NCI-H82 (cell line): ENCODE measurements at places on chromosomes 7 and 10.

DNA sequence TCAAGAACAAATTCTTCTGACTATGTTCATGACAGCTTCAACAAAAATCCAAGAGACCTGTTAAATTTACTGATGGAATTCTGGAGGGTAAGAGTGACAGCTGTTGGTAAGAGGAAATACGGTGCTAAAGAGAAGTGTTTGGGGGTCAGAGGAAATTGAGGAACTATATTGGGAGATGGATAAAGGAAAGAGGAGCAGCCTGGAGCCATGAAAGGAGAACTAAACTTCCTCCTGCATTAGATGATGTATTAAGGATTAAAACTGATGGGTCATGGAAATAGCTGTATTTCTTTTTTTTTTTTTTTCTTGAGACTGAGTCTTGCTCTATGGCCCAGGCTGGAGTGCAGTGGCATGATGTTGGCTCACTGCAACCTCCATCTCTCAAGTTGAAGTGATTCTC is 95.3 kb downstream of the HERPUD2 start:
- no peak for DNase-seq

DNA sequence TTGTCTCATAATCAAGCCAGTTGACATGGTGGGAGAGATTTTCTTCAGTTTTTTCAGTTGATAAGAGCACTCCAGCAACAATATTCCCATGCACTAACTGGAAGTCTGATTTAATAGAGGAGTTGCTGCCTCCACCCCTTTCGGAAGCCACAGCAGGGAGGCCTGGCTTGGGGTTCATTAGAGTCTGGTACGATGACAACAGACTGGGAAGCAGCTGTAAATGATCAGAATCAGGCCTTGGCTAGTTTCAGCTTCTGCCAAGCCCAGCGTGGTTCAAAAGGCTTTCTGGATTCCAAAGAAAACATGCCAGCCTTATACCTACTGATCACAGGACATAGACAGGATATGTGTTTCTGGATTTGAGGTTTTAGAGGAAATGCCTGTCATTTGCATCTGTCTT is 274.0 kb downstream of the CSTF2T start:
- DNase-seq, result no peak

- DNase-seq, result no peak
Observed at GRCh38 chr7:48033922-48034321, 1.4 kb upstream of the C7orf57 start.

DNA sequence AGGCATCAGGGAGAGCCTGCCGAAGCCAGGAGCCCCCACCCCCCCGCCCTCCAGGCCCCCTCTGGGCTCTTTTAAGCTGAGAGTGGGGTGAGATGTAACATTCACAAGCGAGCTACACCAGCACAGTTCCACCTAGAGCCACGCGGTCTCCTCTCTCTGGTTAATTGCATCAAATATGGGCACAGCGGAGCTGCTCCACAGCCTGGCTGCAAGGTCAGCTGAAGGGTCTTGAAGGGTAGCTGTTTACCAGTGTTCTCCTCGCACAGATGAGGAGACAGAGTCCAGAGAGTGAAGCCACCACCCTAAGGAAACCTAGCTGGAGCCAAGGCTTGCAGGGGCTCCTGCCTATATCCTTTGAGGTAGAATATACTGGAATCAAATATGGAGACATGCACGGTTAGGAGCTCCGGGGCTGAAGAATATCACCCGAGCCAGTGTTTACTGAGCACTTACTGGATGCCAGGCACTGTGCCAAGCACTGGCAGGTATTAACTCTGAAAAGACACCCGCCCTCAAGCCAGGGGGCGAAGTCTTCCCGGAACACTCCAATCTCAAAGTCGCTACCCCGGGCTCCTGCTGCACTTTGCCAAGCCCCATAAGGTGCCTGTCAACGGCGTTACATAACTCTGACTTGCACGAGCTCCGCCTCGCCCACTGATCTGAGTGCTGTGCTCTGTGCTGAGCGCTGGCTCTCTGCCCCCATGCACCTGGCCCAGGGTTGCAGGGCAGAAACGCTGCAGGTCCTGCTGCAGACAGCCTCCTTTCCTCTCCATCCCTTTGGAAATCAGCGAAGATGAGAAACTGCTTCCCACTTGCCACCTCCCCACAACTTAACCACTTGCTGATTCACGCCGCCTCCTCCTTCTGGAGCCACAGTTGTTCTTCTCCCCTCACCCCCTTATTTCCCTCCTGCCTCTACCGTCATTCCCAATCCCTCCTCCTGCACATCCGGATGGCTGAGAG is 5.4 kb downstream of the CHST15 start:
- DNase-seq, result no peak

GRCh38 chr7:30888747-30889146 is 22.9 kb upstream of the AQP1 start:
- DNase-seq, result peak; percentile 7

- no peak for DNase-seq
Observed at GRCh38 chr10:98919899-98920298, 315.8 kb downstream of the HPSE2 start.

DNA sequence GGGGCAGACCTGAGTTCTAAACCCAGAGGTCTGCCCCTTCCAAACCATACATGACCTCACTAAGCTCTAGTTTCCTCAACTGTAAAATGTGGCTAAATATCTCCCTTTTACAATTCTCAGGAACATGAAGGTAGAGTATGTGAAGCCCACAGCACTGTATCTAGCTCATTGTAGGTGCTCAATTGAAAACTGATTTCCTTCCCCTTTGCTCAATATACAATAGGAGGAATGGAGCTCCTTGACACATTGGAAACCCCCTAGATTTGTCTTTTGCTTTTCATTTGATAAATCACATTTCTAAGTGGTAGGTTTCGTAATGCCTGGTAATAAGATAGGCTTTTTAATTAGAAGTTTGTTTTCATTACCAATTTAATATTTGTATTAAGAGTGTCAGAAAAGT is 153.3 kb downstream of the ARID5B start:
- no peak for DNase-seq

DNA sequence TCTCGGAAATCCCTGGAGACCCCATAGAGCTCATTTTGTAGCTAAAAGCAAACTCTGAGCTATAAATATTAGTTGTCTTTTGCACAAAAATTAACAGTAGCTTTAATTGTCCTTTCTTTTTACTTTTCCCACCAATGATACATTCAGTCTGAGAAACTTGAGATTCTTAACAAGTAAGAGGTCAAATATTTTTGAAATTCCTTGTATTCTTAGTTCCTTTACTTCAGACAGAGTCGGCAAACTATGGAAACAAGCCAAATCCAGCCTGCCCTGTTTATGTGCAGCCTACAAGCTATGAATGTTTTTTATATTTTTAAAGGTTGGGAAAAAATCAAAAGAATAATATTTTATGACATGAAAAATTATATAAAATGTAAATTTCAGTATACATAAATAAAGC is 146.6 kb downstream of the CTNNA3 start:
- DNase-seq, result no peak

GRCh38 chr7:157528785-157529341 is 192.1 kb downstream of the DNAJB6 start:
- DNase-seq, result no peak

GRCh38 chr10:6786579-6787031 is 206.5 kb upstream of the PRKCQ start:
- DNase-seq, result peak; percentile 63

GRCh38 chr7:143419880-143420279 is 11.2 kb upstream of the EPHA1 start:
- no peak for DNase-seq

DNA sequence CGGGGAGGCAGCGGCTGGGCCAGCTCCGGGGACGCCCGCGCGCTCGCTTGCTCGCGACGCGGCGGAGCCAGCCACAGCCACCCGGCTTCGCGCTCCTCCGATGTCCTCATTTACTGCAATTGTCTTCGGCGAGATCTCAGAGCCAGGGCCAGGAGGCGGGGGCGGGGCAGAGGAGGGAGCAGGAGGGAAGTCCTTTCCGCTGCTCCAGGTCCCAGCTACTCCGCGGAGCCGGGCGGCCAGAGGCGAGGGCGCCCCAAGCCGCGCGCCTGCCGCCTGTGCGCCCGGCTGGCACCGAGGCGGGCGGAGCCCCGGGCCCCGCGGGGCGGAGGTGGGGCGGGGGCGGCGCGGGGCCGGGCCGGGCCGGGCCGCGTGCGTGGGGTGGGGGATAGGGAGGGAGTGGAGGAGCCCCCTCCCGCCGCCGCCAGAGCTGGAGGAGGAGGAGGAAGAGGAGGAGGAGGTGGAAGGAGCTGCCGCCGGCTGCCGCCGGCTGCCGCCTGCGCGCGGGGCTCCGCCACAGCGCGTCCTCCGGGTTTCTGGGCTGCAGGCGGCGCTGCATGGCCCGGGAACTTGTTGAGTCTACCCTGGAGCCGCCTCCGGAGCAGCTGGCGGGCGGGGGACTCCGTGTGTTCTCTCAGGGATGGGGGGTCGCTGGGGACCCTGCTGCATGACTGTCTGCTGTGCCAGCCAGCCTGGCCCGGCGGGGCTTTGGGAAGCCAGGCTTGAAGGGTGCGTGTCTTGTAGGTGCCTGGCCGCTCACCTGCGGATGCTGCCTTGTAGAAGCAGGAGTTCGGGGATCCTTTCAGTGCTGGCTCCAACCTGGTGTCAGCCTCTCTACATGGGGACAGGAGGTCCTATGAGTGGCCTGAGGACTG is at the start of gene INSYN2A:
Gene INSYN2A, minus strand, starts transcription at position 310 of the 872 bp plus-strand sequence. CDS start 20,196 bp downstream, outside the sequence.
- DNase-seq, result peak; percentile 76

DNA sequence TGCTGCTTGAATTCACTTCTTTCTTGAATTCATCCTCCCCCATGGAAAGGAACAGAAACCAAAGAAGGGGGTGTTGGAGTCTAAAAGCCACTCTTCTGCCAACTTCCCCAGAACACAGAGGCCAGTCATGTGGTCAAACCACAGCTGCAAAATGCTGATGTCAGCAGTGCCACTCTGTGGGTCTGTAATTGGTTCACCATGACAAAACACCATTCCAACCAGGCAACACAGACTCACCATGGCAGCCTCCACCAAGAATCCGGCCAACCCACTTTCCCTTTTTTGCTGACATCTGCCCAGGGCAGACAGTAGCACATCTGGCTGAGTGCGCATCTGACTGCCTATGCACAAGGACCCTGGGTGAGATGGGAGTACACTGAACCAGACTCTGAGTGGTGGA is 16.8 kb downstream of the OSBPL3 start:
- no peak for DNase-seq

DNA sequence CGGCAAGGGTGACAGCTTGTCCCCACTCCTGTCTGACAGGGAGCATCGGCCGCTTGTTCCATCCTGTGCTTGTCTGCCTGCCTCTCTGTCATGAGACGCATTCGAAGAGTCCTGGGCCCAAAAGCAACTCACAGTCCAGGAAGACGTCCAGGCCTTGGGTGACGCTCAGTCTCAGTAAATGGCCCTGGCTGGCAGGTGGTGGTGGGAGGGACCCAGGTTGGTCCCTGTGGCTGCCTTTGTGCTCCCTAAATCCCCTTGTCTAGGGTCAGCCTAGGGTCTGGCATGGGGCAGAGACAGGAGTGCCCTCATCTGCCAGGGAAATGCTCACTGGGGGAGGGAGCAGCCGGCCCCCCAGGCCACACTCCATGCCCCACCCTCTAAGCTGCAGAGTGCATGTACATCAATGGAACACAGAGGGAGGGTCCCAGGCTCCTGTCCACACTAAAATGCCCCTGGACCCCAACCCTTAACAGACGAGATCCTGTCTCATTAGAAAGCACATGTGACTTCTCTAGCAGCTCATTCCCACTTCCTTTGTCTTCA is 295.2 kb upstream of the ZNF32 start:
- DNase-seq, result no peak

GRCh38 chr7:30690011-30690410 is 7.8 kb upstream of the CRHR2 start:
- no peak for DNase-seq

- no peak for DNase-seq
Observed at GRCh38 chr7:151374139-151374538, 32.5 kb downstream of the NUB1 start.

GRCh38 chr7:105853931-105854419 is 22.4 kb downstream of the ATXN7L1 start:
- DNase-seq, result peak; percentile 71

- DNase-seq, result no peak
Observed at GRCh38 chr10:119669331-119669730, 18.2 kb downstream of the BAG3 start.

DNA sequence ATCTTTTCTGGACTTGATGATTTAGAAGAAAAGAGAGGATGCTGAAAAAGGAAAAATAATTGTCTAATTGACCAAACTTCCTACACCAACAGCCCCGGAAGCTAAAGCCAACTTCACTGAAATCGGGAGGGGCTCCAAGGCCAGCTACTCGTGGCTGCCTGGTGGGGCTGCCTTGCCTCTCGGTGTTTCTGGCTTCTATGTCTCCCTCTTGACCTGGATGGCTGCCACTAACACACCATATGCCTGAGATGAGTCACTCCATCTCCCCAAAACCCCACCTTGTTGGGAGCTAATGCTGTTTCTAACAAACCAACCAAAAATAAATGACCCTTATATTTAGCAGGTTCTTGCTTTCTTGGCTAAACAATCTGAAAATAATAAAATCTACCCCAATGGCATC is 87.6 kb upstream of the AFAP1L2 start:
- DNase-seq, result no peak

- DNase-seq, result peak; percentile 95
Observed at GRCh38 chr7:6436385-6436685, 11.4 kb downstream of the DAGLB start.

DNA sequence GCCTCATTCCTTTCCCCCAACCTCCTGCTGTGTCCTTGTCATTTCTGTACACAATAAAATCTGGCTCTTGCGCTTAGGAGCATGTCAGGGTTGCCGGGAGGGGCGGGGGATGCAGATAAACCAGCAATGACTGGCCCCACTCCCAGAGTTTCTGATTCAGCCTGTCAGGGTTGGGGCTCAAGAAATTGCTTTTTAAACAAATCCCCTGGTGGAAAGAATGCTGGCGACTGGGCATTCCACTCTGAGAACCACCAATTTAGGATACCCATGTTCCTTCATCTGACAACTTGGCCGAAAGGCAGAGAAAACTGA is 376.4 kb downstream of the TCERG1L start:
- no peak for DNase-seq

GRCh38 chr7:7792056-7792455 is 73.6 kb upstream of the RPA3 start:
- DNase-seq, result peak; percentile 50

DNA sequence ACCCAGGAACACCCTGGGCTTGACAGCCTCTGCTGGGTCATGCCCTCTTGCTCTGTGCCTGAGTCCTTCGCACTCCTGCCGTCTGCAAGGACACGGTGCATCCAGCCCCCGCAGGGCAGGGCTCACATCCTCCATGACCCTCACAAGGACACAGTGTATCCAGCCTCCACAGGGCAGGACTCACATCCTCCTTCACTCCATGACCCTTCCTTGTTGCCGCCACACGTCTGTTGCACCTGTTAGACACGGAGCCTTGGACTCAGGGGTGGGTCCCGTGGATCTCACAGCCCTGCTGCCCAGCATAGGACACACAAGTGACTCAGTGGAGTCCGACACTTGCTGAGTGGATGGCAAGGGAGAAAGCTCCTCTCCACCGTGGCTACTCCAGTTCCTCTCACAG is 500.8 kb downstream of the DNAJB6 start:
- no peak for DNase-seq

GRCh38 chr7:90777465-90777864 is 181.3 kb downstream of the CDK14 start:
- DNase-seq, result no peak

DNA sequence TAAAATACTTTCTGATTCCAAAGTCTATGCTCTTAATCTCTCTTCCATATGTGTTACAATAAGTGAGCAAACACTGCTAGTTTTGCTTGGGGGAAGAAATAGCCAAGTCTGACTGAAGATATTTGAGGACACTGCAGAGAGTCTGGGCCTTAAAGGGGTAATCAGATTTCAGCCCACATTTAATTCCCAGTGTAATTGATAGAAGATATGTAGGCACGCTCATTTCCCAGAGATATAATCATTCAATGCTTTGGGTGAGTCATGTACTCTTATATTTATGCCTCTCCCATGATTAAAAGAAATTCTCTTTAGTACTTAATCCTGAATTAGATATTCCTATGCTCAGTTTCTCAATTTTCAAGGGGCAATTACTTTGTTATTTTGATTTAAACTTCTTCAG is 178.1 kb upstream of the POM121L12 start:
- peak; percentile 44 for DNase-seq
